ENCODE measurements at places on chromosomes 2 and 18. TPM values are rescaled to one million over a fixed set of nuclear protein-coding genes. Genes with fewer than 3 reads are reported as not detected.
A peak's percentile ranks its signal among the peaks of the same experiment; 100 is the strongest.

GRCh38 chr2:66960161-66960560, 437.0 kb upstream of the ETAA1 start:
- H3K4me3 ChIP-seq: no peak overlapping the region
- no peak overlapping the region for H3K27ac ChIP-seq
- H3K36me3 ChIP-seq: no peaks in the 10 kb centered on the region
- no peak for DNase-seq
- no peaks in the 10 kb centered on the region for H3K4me1 ChIP-seq

DNA sequence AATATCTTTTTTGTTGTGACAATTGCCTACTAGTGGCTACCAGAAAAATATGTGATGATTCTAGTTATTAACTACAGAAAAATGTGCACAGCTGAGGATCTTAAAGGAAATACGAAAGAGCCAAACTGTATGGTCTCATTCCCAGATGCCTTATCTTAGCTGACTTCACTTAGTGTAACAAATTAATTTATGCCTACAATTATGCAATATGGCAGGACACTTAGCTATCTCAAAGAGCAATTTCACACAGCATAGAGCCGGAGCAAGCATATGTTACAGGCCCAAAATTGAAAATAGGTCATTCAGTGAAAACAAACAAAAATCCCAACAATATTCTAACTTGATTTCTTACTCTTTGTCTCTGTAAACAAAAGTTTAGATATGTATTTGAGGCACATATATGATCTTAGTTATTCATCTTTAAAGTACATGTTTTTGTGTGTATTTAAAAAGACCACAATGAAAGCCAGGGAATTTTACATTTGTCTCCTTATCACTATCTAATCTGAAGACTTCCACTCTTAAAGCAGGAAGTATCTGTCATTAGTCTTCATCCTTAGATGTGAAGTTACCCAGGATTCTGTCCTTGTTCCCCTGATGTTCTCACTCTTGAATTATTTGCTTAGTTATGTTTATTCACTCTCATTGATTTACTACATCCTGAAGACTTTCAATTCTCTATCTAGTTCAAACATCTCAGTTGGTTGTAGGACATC, 1579.0 kb upstream of the NXPH2 start:
- H3K27ac ChIP-seq: no peak overlapping the region
- DNase-seq: no peak
- no peaks in the 10 kb centered on the region for H3K4me1 ChIP-seq
- H3K27me3 ChIP-seq: no peaks in the 10 kb centered on the region

- H3K27ac ChIP-seq: no peak overlapping the region
- no peak overlapping the region for H3K4me3 ChIP-seq
- DNase-seq: no peak
- no peaks in the 10 kb centered on the region for H3K27me3 ChIP-seq
- H3K4me1 ChIP-seq: no peaks in the 10 kb centered on the region
- no peaks in the 10 kb centered on the region for H3K36me3 ChIP-seq
These were observed 7.9 kb downstream of the MAP2 start for GRCh38 chr2:209431701-209432100.

DNA sequence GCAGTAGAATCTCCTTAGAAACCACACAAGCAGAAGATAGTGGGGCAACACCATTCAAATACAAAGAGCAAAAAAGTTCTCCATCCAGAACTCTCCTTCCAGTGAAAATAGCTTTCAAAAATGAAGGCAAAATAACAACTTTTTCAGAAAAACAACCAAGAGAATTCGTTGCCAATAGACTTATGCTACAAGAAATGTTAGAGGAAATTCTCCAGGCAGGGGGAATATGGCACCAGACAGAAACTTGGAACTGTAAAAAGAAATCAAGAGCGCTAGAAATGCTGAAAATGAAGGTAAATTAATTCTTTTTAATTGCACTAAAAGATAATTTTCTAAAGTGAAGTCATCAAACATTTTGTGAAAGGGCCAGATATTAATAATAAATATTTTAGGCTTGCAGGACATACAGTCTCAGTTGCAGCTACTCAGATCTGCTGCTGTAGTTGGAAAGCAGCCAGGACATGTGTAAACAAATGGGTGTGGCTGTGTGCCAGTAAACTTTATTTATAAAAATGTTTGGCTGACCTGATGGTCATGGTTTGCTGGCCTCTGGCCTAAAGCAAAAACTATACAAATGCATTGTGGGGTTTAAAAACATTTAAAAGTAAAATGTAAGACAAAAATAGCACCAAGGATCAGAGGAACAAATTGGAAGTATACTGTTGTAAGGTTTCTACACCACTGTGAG, 73.7 kb upstream of the TGFA start:
- no peak overlapping the region for H3K4me3 ChIP-seq
- no peaks in the 10 kb centered on the region for H3K36me3 ChIP-seq
- no peak for DNase-seq
- H3K27ac ChIP-seq: no peak overlapping the region
- peaks cover 43% of the 10 kb centered on the region for H3K27me3 ChIP-seq
- no peaks in the 10 kb centered on the region for H3K4me1 ChIP-seq

DNA sequence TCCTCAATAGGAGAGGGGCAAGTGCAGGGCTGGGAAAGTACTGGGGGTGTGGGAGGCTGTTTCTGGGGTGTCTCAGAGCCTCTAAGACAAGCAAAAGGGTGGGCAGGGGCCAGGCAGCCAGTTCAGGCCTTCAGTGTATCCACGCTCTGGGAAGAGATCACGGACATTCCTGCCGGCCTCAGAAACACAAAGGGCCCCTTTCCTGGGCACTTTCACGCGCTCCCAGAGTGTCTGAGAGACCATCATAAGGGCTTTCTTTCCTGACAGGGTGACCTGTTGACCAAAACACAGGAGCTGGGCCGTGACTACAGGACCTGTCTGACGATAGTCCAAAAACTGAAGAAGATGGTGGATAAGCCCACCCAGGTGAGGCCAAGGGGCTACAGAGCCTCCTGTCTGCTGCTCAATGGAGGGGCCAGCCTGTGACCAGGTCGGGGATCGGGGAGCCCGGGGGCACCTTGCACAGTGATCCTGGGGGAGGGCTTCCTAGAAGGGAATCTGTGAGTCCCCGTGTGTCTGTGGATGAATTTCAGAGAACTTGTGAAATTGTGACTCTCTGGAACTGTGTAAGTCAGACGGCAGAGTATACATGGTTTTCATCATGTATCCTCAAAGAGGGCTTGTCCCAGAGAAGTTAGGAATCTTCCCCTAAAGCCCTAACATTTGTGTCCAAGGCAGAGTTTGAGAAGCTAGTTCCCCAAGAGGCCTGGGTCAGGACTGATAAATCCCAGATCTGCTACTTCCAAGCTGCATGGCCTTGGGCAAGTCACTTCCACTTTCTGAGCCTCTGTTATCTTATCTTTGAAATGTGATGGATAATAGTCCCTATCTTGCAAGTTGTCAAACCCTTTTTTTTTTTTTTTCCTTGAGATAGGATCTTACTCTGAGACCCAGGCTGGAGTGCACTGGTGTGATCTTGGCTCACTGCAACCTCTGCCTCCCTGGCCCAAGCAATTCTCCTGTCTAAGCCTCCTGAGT, 1.8 kb downstream of the GNLY start:
- peaks cover 2% of the 10 kb centered on the region for H3K27me3 ChIP-seq
- H3K4me3 ChIP-seq: peak overlapping the region; percentile 49
- peaks cover 2% of the 10 kb centered on the region for H3K36me3 ChIP-seq
- no peak overlapping the region for H3K27ac ChIP-seq
- peaks cover 44% of the 10 kb centered on the region for H3K4me1 ChIP-seq
- DNase-seq: no peak

DNA sequence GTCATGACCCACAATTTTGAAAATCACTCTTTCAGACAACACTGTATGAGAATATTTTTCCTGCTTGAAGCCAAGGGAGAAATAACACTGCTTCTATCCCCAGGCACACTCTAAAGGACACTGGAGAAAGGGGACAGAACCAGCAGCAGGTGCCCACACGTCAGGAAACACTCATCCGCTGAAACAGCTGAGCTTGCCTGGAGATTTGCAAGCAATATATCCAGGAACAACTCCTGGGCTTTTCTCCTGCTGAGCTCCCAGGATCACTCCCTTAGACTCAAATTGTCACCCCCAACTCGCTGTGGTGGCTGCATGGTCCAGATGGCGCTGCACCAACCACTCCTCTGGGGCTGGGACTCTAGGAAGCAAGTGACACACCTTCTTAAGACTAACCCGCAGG, 186.7 kb downstream of the ARL4C start:
- DNase-seq: no peak
- H3K27ac ChIP-seq: peak overlapping the region; percentile 96
- H3K4me3 ChIP-seq: no peak overlapping the region
- H3K4me1 ChIP-seq: peaks cover 69% of the 10 kb centered on the region
- H3K27me3 ChIP-seq: no peaks in the 10 kb centered on the region

GRCh38 chr2:156590085-156590739, 154.0 kb downstream of the GPD2 start:
- no peaks in the 10 kb centered on the region for H3K27me3 ChIP-seq
- H3K4me3 ChIP-seq: no peak overlapping the region
- H3K27ac ChIP-seq: no peak overlapping the region
- DNase-seq: no peak
- no peaks in the 10 kb centered on the region for H3K36me3 ChIP-seq

DNA sequence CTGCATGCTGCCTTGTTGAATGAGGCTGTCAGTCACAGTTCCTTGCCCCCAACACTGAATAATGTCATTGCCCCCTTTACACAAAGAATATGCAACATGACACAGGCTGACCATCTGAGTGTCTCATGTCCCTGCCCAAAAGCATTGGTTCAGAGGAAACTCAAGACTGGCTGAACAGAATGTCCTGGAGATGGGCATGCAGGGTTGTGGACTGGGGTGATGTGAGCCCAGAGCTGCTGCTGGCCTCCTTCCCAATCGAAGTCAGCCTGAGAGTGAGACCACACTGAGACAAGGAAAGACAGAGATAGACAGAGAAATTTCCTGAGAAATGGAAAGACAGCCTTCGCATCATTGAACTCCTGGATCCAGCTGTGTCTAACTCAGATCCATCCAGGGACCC, 110.1 kb downstream of the PID1 start:
- no peaks in the 10 kb centered on the region for H3K27me3 ChIP-seq
- no peak for DNase-seq
- no peak overlapping the region for H3K27ac ChIP-seq
- no peaks in the 10 kb centered on the region for H3K4me1 ChIP-seq

DNA sequence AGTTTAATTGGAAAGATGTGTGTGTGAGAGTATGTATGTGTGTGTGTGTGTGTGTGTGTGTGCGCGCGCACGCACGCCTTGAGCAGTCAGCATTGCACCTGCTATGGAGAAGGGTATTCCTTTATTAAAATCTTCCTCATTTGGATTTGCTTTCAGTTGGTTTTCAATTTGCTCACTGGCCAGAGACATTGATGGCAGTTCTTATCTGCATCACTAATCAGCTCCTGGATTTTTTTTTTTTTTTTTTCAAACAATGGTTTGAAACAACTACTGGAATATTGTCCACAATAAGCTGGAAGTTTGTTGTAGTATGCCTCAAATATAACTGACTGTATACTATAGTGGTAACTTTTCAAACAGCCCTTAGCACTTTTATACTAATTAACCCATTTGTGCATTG, 48.0 kb downstream of the FEZ2 start:
- no peaks in the 10 kb centered on the region for H3K27me3 ChIP-seq
- DNase-seq: no peak
- H3K4me1 ChIP-seq: peaks cover 4% of the 10 kb centered on the region

- peaks cover 5% of the 10 kb centered on the region for H3K27me3 ChIP-seq
- H3K4me1 ChIP-seq: peaks cover 36% of the 10 kb centered on the region
- peak; percentile 71 for DNase-seq
- H3K4me3 ChIP-seq: peak overlapping the region; percentile 99
- peak overlapping the region; percentile 93 for H3K27ac ChIP-seq
These were observed 978 bp upstream of the TUBA4A start for GRCh38 chr2:219254590-219255201.

DNA sequence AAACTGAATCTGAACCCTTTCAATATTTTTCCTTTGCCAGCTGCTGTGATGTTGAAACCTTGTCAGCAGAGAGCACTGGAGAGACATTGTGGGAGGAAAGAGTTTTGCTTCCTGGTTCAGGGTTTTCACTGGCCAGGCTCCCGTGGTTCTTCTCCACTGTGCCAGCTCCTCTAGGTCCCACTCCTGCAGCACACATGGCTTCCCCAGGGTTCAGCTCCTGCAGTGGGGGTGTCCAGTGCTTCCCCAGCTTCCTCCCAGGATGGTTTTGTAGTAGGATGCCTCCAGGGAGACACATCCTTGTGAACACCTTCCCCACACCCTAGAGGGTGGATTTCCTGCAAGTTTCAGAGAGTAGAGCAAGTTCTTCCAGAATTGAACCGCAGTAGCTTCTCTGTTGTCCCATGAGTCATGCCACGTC, 24.0 kb upstream of the SULT1C3 start:
- H3K27ac ChIP-seq: no peak overlapping the region
- DNase-seq: no peak
- H3K4me3 ChIP-seq: no peak overlapping the region
- H3K27me3 ChIP-seq: no peaks in the 10 kb centered on the region

GRCh38 chr2:67570611-67571010, 173.5 kb downstream of the ETAA1 start:
- no peaks in the 10 kb centered on the region for H3K4me1 ChIP-seq
- no peaks in the 10 kb centered on the region for H3K27me3 ChIP-seq
- H3K36me3 ChIP-seq: no peaks in the 10 kb centered on the region
- no peak overlapping the region for H3K4me3 ChIP-seq
- no peak overlapping the region for H3K27ac ChIP-seq

GRCh38 chr2:203436496-203436895, 98.6 kb downstream of the RAPH1 start:
- no peak for DNase-seq
- H3K27me3 ChIP-seq: no peaks in the 10 kb centered on the region
- no peaks in the 10 kb centered on the region for H3K4me1 ChIP-seq
- H3K27ac ChIP-seq: no peak overlapping the region
- H3K4me3 ChIP-seq: no peak overlapping the region

GRCh38 chr2:5250482-5250881, 441.7 kb upstream of the SOX11 start:
- no peak overlapping the region for H3K4me3 ChIP-seq
- DNase-seq: no peak
- H3K4me1 ChIP-seq: no peaks in the 10 kb centered on the region
- no peaks in the 10 kb centered on the region for H3K27me3 ChIP-seq
- no peak overlapping the region for H3K27ac ChIP-seq

- H3K4me1 ChIP-seq: no peaks in the 10 kb centered on the region
- no peak for DNase-seq
- no peaks in the 10 kb centered on the region for H3K27me3 ChIP-seq
- H3K4me3 ChIP-seq: no peak overlapping the region
These were observed 70.8 kb downstream of the XIRP2 start for GRCh38 chr2:166958986-166959481.

GRCh38 chr2:191650896-191651773, 26.8 kb upstream of the NABP1 start:
- H3K4me3 ChIP-seq: no peak overlapping the region
- no peak for DNase-seq
- no peak overlapping the region for H3K27ac ChIP-seq
- peaks cover under 1% of the 10 kb centered on the region for H3K27me3 ChIP-seq

Gene MAL
- total RNA-seq: 54.6 TPM

Gene CYP1B1
- 16.0 TPM for total RNA-seq

Gene FER1L5
- not detected for total RNA-seq

Gene KYNU
- not detected for total RNA-seq

Gene UGT1A3
- not detected for total RNA-seq

Gene AQP4
- not detected for total RNA-seq

Gene TM4SF20
- total RNA-seq: not detected

Gene ANO7
- total RNA-seq: 1.1 TPM

Gene UPP2
- total RNA-seq: not detected

Gene PHOSPHO2
- 4.1 TPM for total RNA-seq

Measured in activated CD8-positive, alpha-beta memory T cell treated with anti-CD3 and anti-CD28 coated beads, Interleukin-2, amount 10 ng/mL, durations not matched to agents 7 days and 5 days (primary cell).